ENCODE measurements at places on chromosomes 2 and 18.

DNA sequence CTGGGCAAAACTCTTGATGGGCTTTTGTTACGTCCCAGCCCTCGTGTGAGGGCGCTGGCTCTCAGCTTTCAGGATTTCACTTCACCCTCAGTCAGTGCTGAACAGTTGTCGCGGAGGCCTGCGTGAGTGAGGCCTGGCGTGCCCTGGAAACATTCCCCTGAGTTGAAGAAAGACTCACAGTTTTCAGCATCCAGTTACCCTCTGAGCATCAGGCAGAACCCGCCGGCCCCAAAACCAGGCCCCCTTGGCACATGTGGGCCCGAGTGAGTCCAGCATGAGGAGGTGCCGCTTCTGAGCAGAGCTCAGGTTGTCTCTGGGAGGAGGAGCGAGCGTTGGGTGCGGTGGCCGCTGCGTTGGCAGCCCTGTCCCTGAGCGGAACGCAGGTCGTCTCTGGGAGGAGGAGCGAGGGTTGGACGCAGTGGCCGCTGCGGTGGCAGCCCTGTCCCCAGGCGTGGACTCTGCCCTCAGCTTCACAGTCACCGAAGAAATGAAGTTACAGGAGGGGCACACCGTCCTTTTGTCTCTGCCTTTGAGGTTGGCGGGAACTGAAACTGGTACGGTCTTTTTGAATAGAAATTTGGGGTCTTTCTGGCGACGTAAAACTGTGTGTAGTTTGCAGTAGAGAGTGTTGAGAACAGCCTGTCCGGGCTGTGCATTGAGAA lies at the start of gene NEU4:
Gene NEU4, plus strand, starts transcription at position 473 of the 662 bp plus-strand sequence. CDS start 5,292 bp downstream, outside the sequence.
- no peak for DNase-seq

DNA sequence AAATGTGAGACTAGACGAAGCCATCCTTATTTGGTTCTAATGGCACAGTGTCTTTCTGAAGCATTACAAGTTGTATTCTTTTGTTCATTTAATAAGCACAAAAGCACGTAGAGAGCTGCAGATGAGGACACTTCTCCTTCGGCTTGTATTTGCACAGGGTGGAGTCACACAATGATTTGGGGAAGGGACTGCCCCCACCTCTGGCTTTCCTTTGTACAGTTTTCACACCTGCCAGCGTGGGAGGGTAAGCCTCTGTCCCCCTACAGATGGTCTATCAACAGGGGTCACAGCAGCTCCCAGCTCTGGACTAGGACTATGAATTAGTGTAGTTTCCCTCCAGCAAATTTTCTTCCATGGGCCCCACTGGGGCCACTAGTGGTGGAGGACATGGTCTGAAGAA lies 108.2 kb upstream of the KLHL14 start:
- no peak for DNase-seq

DNA sequence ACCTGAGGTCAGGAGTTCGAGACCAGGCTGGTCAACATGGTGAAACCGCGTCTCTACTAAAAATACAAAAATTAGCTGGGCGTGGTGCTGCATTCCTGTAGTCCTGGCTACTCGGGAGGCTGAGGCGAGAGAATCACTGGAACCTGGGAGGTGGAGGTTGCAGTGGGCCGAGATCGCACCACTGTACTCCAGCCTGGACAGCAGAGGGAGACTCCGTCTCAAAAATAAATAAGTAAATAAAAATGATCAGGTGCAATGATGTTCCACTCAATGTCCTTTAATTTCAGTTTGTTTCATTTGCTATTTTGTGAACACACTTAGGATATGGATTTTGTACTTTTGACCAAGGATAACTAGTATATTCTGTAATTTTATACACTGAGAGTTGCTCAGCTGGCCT lies 9.3 kb downstream of the HADHA start:
- peak; percentile 6 for DNase-seq

DNA sequence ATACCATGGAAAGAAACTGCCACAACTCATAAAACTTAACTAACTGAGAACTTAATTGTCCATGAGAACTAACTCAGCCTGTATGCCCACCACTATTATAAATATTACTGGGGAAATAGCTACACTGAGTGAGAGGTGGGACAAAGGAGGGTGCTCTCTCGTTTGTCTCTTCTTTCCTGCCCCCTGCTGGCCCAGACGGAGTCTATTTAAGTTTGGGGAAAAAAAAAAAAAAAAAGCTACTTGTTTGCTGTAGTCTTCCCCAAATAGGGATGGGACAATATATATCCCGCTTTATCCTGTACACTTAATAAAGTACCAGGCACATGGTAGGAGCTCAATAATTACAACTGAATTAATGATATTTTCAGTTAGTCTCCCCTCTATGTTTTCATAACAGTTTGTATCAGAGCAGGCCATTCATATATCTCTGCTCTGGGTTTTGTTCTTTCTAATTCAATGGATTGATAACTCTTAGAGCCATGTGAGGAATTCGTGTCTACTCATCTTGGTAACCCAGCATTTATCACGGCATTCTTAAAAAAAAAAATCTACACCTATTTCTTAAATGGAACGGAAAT lies 647.6 kb upstream of the PKDCC start:
- peak; percentile 2 for DNase-seq

DNA sequence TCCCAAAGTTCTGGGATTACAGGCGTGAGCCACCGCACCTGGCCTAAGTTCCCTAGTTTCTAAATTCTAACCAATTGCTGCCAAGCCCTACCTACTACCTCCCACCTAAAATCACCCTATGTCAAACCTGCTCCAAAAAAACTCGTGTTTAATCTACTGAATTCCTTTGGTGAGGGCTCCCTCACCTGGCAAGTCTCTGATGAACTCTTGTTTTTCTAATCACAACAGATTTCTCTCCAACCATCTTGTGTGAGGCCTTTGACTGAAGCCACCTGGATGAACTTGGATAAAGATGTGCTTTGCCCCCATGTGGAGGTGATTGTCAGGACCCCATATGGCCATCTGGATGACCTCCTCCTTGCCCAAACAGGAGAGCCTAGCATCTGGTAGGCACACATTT lies 17.4 kb upstream of the SLC35G4 start:
- DNase-seq: no peak

DNA sequence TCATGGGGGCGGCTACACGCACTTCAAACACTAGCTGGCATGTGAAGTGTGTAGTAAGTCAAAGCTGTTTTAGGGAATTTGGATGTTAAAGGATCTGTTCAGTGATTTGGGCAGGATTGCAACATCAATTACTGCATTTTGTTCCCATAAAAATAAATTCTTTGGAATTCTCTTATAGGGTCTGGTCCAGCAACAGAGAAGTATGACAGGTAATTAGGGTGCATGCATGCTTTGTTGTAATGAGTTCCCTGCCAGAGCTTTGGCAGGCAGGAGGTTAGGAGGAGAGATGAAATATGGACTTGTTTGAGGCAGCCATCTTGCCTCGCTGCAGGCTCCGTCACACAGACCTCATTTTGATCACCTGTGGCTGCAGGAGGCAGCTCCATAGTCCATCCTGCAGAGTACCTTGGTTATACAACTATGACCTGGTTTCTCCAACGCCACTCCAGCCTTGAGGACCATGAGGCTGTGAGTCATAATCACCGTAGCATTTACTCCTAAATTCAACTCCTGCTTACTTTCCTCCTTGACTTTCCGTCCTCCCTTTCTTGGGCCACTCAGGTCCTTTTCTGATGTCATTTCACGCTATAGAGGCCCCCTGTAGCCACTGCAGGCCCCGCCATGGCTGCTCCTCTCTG lies 26.5 kb upstream of the EML4 start:
- no peak for DNase-seq
